Activated T-helper 17 cell treated with anti-CD3 and anti-CD28 coated beads, Interleukin-2, amount 50 U/mL, for 72 hours (primary cell): ENCODE measurements at places on chromosomes 3 and 15. TPM values are rescaled to one million over a fixed set of nuclear protein-coding genes. Genes with fewer than 3 reads are reported as not detected.

Gene FGF12
- total RNA-seq: 0.37 TPM

Gene RAB5A
- total RNA-seq: 55.7 TPM

Gene EID1
- 96.9 TPM for total RNA-seq

DNA sequence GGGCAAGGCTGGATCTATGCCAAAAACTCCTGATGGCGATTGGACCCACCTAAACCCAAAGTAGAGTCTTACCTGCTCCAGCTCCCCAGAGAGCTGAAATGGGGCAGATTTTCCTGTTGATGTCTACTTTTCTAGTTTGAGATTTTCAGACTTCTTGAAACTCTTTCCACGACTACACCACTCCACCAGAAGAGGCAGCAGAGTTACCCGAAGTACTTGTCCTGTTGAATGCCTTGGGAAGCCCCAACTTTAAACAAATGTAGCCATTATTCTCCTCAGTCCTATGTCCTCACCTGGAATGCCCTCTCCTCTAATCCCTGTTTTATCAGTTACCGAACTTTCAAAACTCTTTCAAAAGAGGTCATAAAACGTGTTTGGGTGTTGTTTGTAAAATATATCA, 843.8 kb downstream of the VGLL3 start:
- no peak for ATAC-seq

DNA sequence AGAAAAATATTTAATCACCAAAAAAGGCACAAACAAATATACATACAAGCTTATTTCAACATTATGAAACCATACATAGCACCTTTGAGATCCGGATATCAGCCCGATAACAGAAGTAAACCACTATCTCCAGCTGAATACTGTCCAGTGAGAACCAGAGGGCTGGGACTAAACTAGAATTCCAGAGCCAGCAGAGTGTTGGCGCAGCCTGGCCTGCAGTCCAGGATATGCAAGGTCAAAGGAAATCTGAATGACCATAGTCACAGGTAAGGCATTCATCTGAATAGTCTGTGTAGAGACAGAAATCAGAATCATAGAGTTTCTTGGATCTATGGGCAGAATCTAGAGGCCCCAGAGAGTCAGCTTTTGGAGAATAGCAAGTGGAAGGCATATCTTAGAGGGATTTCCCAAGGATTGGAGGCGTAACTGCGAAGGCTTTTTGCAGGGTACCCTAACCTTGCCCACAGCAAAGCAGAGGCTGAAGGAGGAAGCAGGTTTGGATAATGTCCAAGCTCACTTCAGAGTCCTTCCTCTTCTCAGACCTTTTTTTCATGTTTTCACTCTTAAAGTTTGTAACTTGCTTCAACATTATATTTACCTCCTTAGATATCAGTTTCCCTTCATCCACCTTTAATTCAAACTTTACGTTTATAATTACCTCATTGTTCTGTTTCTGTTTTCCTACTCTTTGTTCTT, 32.5 kb upstream of the TP63 start:
- ATAC-seq: no peak

DNA sequence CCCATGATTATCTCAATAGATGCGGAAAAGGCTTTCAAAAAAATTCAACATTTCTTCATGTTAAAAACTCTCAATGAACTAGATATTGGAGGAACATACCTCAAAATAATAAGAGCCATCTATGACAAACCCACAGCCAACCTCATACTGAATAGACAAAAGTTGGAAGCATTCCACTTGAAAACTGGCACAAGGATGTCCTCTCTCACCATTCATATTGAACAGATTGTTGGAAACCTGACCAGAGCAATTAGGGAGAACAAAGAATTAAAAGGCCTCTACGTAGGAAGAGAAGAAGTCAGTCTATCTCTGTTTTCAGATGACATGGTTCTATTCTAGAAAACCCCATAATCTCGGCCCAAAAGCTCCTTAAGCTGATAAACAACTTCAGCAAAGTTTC, 274.5 kb upstream of the MANF start:
- ATAC-seq: no peak

DNA sequence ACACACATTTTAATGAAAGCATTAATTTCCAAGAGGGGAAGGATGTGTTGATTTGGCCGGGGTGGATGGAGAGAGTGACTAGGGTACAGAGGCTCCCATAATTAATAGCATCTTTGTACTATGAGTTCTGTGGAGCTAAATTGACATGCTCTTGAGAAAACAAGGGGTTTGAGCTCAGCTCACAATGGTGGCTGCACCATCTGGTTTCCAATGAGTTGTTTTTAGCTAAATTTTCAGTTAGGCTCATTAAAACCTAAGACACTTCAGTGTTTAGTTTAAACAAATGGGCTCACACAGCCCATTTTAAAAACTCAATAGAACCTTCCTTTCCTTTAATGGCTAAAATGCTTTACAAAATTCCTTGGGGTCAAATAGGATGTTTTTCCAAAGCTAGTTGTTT, 199.7 kb downstream of the TNIK start:
- ATAC-seq: no peak

GRCh38 chr3:161560008-161560637, 63.5 kb downstream of the OTOL1 start:
- ATAC-seq: no peak

GRCh38 chr15:58551764-58552504, 120.1 kb downstream of the LIPC start:
- peak; percentile 59 for ATAC-seq

- no peak for ATAC-seq
Measured at GRCh38 chr15:81410318-81410753, 36.3 kb upstream of the TMC3 start.

DNA sequence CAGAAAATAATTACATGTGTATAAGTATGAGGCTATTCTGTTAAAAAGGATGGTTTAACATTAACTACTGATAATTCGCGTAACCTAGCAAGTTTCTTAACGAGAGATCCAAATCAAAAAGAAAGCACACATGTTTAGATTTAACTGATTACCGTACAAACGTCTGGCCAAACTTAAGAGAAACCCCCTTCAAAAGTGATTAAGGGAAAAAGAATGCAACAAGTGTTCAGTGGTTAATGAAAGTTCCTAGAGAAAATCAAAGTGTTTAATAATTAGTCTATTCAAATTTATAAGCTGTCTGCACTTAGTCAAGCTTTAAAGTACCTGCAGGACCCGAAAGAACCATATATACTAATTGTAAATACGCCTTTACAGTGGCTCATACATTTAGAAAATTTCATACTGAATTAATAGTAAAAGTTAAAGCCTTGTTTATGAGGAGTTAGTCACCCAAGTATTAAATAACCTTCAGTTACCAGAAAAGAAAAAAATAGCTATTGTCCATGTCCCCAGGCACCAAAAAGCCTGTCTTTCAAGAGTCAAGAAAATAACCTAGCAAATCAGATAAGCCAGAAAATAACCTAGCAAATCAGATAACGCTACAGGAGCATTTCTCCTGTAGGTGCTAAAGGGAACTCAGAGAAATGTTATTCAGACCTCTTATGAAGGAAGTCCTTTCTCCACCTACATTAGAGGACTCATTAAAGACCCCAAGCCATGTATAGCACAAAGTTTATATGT, 34.6 kb downstream of the ZNF589 start:
- ATAC-seq: no peak

DNA sequence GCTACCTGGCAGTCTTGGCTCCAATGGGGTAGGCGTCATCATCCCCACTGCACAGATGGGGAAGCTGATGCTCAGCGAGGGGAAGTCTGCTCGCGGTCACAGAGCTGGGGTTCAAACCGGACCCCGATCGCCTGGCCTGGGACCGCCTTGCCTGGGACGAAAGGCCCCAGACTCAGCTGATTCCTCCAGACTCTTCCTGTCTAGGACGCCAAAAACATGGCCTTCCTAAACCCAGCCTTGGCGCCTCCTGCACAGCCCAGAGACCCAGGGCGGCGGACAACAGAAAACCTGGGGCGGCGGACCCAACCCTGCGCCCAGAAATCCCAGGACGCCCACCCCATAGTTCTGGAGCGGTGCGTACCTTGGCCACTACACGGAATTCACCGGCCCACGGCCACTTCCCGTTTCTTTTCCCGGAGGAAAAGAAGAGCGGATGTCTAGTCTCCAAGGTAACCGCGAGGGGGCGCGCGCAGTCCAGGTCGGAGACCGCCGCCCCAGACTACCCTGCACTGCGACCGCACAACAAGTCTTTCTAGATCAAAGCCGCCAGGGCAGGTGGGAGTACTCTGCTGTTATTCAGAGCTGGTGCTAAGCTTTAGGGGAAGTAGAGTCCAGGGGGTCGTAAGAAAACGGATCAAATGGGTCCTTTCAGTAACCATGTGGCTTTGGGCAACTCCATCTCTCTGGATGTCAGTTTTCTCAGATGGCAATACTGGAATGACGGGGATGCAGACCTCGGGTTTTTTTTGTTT, 4.9 kb upstream of the IL17RD start:
- peak; percentile 81 for ATAC-seq

DNA sequence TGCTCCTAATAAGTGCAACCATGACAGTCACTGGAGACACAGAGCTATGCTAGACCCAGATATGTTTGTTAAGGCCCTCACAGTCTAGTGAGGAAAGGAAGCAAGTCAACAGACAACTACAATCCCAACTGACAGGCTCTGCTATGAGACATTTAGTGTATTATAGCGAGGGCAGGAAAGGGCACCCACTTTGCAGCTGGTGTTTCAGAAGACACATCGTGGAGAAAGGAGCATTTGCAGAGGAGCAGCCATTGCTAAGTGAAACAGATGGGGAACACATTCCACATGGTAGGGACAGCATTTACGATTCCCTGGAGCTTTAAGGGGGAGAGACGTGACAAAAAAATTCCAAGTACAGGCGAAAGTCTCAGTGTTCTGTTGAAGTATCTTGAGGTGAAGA, 685.6 kb downstream of the AGBL1 start:
- ATAC-seq: no peak

- no peak for ATAC-seq
Measured at GRCh38 chr15:101092156-101092866, 159.5 kb downstream of the CHSY1 start.

- peak; percentile 44 for ATAC-seq
Measured at GRCh38 chr3:13654330-13655060, 105.6 kb downstream of the FBLN2 start.

- ATAC-seq: peak; percentile 35
Measured at GRCh38 chr3:69161587-69162307, 39.4 kb upstream of the LMOD3 start.

DNA sequence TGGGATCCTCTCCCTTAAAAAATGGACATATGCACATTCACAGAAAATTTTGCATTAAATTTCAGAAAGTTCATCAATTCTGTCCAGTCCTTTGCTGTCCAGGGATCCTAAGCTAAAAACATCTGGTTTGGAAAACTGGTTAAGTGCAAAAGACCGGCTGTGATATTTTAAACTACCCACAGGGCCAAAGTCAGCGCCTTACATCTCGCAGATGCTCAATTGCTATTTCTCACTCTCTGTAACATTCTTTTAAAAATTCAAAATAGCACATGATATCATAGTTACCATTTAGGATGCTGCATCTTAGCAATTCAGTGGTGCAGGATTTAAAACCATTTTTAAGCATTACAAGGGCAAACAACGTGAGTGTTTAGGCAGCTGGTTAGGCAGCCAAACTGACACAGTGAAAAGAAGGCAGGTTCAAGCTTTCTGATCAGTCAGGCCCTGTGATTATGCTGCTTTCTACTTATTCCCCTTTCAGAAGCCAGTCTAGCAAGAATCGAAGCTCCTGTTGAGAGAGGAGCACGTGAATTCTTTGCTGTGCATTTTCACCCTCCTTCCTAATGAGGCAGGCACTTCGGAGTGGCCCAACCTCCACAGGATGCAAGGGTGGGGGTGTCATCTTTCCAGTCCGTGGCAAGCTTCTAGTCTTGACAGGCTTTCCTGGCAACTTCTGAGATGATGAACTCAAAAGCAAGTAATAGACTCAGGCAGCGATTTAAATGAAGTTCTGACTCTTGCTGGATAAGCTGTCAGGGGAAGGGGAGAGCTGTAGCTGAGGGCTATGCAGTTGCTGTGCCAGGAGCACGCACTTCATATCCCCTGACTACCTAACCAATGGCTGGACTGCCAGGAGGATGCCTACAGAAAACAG, 8.8 kb downstream of the PRICKLE2 start:
- no peak for ATAC-seq

DNA sequence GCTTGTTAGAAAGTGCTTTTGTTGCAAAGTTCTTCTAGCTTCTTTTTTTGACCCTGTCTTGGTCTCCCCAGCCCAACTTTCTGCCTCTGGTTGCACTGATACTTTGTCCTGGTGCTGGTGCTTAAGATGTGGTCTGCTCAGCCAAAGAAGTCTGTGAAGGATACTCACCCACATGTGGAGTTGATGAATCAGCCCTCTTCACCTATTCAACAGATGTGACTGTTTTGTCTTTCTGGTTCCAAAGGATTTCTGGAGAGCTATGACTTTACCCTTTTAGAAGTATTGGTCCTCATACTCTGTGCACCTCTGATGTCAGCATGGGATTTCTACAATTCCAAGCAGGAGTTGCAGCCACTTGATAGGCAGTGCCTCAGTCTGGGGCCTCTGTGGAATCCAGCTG, 84.1 kb downstream of the PCCB start:
- ATAC-seq: peak; percentile 11
